SJSA1 (cell line): ENCODE measurements at places on chromosomes 2 and 18.

DNA sequence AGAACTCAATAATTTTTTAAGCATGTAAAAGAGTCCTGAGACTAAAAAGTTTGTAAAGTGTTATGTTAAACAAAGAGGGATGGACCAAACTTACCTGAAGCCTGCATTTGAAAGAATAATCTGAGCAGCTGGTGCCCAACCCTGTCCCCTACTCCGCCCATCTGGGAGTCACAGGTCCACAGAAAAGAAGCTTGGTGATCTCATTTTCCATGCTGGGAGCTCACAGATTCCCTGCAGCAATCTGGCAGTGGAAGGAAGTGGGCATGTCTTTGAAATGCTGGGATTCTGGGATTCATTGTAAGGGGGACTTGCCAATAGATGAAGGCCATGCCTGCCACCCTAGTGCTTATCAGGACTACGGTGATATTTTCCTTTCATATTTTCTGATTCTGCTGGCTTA lies 17.9 kb downstream of the CDH2 start:
- no peak for DNase-seq

GRCh38 chr2:43268066-43268953 lies 41.9 kb upstream of the ZFP36L2 start:
- DNase-seq = no peak

GRCh38 chr18:63074981-63075404 lies 244.6 kb downstream of the BCL2 start:
- peak; percentile 69 for DNase-seq

DNA sequence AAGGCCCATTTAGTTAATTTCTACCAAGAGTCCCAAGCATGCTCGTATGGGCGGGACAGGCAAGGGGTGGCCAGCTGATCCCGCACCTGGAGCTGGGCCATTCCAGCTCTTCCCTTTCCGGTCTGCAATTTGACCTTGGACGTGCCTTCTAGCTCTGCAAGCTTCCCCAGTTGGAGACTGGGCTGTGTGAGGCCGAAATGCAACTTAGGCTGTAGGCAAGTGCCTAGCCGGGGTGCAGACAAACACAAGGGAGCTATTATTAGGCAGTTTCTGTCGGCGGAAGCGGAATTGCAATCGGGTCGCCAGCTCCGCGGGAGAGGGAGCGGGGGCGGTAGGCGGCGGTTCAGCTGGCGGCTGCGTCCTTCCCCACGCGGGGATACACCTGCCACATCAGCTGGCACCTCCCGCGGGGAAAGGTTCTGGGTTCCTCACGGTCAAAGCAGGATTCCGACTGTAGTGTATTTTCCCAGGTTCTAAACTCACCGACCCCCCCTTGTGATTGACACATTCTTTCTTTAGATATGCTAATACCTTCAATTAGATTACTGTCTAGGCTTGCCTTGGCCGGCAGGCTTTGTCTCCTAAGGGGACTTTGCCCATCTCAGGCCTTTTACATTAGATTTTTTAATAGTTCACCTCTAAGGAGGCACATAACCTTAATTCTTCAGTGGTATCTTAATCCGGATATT lies 17.1 kb upstream of the ZNF532 start:
- DNase-seq = no peak

GRCh38 chr2:65349863-65350262 lies 82.5 kb downstream of the SPRED2 start:
- DNase-seq = peak; percentile 77

- DNase-seq = no peak
Observed at GRCh38 chr2:173523497-173523896, 168.8 kb downstream of the CDCA7 start.

DNA sequence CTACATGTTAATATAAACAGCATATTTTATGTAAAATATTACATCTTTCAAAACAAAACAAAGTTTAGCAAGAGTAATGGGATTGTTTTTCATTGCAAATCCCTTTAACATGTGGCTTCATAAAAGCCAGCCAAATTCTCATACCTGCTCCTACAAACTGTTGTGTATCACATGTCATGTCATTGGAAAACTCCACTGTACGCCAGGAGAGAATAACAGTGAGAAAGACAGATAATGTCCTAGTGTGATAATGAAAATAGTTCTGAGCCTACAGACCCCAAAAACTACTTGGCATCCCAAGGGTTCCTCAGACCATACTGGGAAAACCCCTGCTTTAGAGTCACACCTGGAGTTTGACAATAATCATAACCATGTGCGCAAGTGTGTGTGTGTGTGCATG lies 182.7 kb upstream of the HNRNPA3 start:
- DNase-seq = no peak

DNA sequence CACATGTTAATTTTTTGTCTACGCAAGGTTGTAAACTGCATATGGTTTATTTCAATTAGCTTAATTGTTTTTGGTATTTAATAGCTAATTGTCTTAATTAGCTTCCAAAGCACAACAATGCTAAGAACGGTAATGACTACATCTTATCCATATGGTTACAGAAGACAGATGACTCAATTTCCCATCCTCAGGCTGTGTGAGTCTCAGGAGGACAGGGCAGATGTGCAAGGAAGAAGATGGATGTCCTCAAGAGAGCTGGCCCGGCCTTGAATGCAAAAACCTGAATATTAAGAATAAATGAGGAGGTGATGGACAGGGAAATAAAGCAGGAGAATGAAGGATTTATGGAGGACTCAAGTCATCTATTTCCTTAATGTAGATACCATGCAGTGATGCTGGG lies 31.4 kb downstream of the SLC4A3 start:
- no peak for DNase-seq

- DNase-seq = no peak
Observed at GRCh38 chr18:67260841-67261240, 255.7 kb downstream of the DSEL start.

DNA sequence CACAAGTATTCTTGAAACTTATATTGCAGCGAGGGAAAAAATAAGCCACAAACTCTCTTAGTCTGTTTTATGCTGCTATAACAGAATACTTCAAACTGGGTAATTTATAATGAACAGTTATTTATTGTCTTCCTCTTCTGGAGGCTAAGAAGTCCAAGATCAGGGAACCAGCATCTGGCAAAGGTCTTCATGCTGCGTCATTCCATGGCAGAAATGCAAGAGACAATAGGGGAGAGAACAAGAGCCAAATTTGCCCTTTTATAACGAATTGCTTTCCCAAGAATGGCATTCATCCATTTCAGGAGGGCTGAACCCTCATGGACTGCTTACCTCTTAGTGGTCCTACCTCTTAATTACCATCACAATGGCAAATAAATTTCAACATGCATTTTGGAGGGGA lies 46.5 kb downstream of the MAPRE2 start:
- no peak for DNase-seq

DNA sequence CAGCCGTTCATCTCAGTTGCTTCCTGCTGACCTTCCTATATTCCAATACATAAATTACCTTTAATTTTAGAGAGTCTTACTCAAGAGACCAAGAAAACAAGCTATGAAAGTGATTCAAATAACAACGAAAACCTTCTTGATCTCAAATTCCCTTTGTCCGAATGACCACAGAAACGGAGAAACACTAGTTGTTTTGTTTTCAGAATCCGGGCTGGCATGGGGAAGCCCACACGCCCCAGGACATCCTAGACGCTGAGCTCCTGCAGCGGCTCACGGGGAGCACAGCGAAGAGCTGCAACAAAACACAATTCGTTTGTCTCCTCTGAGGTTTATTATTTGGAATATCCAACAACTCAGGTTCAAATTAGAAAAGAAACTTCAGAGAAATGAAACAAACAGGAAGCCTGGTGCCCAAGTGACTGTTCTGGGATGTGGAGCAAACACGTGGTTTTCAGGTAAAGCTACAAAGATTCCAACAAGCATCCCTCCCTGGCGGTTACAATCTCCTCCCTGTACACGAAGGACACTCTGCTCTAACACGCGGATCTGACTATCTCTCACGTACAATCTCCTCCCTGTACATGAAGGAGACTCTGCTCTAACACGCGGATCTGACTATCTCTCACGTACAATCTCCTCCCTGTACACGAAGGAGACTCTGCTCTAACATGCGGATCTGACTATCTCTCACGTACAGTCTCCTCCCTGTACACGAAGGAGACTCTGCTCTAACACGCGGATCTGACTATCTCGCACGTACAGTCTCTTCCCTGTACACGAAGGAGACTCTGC lies 237.5 kb downstream of the TWIST2 start:
- no peak for DNase-seq

- no peak for DNase-seq
Observed at GRCh38 chr18:9016633-9017166, 85.8 kb upstream of the NDUFV2 start.
